ENCODE measurements at places on chromosomes 7 and 10. TPM values are rescaled to one million over a fixed set of nuclear protein-coding genes. Genes with fewer than 3 reads are reported as not detected.

- no peak for DNase-seq
Measured at GRCh38 chr10:119103241-119103902, 541 bp upstream of the DENND10 start.

DNA sequence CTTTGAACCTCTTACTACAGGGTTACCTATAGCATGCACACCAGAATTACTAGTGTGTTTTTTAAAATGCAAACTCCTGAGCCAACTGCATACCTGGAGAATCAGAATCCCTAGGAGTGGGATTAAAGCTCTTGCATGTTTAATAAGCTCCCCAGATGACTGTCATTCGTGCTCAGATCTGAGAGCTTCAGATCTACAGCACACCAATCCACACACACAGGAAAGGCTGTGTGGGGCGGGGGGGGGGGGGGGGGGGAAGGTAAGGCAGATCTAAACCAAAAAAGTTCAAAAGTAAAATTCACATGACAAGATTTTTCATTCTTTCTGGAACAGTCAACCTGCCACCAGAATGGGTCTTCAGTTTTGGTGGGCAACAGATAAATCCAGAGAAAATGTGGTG, 5.5 kb downstream of the FAM3C start:
- no peak for DNase-seq

The BLNK gene
- polyA plus RNA-seq: 16.9 TPM

- DNase-seq: no peak
Measured at GRCh38 chr10:123408660-123409059, 254.5 kb downstream of the BUB3 start.

GRCh38 chr7:124403587-124403986, 362.0 kb downstream of the GPR37 start:
- no peak for DNase-seq

The TFR2 gene
- 4.6 TPM for polyA plus RNA-seq

DNA sequence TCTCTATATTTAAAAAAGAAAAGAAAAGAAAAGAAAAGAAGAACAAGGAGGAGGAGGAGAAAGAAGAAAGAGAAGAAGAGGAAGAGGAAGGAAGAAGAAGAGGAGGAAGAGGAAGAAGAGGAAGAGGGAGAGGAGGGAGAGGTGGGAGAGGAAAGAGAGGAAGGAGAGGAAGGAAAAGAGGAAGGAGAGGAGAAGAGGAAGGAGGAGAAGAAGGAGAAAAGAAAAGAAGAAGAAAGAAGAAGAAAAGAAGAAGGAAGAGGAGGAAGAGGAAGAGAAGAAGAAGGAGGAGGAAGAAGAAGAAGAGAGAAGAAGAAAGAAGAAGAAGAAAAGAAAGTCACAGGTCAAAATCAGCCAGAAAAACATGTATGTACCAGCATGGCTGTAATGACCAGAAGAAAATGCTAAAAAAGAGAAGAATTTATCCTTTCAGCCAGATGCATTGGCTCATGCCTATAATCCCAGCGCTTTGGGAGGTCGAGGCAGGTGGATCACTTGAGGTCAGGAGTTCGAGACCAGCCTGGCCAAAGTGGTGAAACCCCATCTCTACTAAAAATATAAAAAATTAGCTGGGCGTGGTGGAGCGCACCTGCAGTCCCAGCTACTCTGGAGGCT, 5.3 kb upstream of the POR start:
- DNase-seq: no peak

DNA sequence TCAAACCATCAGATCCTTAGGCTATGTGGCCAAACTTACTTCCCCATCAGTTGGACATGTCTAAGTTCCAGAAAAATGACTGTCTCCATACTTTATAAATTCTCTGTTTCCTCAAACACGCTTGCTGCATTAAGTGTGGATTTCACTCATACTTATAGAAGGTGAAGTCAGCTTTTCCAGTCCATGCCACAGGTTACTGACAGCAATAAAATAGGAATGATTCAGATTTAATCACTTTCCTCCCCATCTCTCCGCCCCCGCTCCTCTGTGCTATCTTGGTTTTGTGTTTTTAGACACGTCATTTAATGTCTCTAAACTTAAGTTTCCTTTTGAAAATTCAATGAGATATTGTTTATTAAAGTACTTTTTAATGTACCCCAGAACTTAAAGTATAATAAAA, 1098.0 kb upstream of the C7orf33 start:
- DNase-seq: no peak

DNA sequence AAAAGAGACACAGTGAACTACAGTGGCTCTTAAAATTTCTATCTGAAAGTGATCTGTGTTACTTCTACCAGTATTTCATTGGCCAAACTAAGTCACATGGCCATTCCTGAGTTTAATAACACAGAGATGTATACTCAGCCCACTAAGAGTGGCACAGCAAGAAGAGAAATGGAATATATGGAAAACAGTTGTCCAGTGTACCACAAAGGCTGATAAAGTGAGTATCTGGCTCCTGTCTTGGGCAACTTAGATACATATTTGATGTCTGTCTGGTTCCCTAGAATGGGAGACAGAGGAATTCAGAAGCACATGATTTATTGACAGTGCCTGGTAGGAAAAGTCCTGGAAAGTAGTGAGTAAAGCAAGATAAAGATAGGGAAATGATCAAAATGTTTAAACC, 10.1 kb upstream of the PON1 start:
- DNase-seq: no peak

- DNase-seq: no peak
Measured at GRCh38 chr7:8988267-8988666, 554.9 kb downstream of the NXPH1 start.

- no peak for DNase-seq
Measured at GRCh38 chr10:69629897-69630650, at the start of gene FAM241B. Gene FAM241B (plus strand): TSS chr10:69630247. CDS start chr10:69631744, 1,497 bp downstream.

DNA sequence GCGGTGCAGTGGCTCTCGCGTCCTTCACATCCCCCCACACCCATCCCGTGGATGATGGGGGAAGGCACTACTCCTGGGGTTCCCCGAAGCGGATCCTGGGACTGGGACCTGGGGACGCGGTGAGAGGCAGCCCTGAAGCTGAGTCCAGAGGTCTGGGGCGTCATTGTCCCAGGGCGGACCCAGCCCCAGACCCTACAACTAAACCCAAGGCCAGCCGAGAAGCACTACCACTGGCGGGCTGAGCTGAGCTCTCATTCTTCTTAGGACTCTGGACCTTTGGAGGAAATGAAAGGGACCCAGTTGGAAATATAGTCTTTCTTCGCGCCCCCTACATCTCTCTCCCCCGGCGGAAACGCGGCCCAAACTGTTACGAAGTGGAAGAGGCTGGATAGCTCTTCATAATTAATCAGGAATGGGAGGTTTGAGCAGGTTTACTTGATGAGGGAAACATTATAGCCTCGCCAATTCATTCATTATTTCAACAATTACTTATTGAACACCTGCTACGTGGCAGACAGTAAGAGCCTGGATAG, 389 bp upstream of the FBXL15 start:
- no peak for DNase-seq

DNA sequence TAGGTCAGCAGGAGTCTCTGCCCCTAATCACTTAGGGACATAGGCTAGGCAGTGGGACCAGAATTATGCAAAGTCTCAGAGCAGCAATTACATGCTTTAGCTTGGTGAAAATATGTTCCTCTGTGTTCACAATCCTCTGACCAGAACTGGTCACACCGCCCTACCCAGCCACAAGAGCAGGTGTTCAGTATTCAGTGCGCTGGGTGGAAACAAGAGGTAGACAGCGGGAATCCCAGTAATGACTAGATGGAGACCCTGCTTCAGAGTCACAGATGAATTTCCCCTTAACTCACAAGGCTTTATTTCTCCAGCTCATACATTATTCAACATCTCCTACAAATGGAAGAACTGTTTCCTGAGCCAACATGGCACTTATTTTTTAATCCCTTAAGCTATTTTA, 763.7 kb upstream of the POM121L12 start:
- DNase-seq: no peak

The AKR1C3 gene
- polyA plus RNA-seq: 2.3 TPM

The RELN gene
- polyA plus RNA-seq: 24.7 TPM

- no peak for DNase-seq
Measured at GRCh38 chr7:95011995-95012394, 104.6 kb downstream of the PPP1R9A start.

DNA sequence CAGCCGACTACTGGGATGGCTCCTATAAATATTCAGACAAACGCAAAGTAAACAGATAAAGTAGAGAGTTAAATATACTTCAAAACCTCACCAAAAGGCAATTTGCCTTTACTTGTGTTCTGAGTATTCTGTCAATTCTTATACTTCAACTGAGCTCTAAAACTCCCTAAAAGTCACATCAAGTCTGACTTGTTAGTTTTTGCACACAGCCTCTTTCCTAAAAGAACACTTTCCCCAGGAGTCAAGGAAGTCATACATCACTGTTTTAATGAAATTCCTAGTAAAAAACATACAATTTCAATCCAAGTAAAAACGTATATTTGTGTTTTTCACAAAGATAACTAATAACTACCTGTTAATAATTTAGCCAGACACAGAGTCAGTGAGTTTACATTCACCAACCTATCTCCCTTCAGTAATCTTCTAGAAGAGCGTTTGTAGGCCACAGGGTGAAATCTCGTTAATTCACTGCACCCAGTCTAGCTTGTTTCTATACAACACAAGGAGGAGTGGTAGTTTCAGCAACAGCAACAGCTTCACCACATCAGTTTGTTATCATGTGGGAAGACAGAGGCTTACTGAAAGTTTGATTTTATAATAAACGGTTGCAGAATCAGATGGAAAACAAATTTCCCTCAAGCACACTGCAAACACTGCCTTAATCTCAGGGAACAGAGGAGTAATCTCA, 2.7 kb downstream of the COBL start:
- no peak for DNase-seq

DNA sequence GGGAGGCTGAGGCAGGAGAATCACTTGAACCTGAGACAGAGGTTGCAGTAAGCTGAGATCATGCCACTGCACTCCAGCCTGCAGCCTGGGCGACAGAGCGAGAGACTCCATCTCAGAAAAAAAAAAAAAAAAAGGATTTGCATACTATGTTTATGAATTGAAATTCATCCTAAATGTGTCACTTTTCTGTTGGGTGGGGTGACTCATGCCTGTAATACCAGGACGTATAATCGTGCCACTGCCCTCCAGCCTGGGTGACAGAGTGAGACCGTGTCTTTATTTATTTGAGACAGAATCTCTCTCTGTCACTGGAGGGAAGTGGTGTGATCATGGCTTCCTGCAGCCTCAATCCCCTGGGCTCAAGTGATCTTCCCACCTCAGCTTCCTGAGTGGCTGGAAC, 5.8 kb downstream of the ZNF212 start:
- no peak for DNase-seq

The ZNF853 gene
- 15.3 TPM for polyA plus RNA-seq

- DNase-seq: no peak
Measured at GRCh38 chr7:75937958-75938786, 23.2 kb downstream of the POR start.

DNA sequence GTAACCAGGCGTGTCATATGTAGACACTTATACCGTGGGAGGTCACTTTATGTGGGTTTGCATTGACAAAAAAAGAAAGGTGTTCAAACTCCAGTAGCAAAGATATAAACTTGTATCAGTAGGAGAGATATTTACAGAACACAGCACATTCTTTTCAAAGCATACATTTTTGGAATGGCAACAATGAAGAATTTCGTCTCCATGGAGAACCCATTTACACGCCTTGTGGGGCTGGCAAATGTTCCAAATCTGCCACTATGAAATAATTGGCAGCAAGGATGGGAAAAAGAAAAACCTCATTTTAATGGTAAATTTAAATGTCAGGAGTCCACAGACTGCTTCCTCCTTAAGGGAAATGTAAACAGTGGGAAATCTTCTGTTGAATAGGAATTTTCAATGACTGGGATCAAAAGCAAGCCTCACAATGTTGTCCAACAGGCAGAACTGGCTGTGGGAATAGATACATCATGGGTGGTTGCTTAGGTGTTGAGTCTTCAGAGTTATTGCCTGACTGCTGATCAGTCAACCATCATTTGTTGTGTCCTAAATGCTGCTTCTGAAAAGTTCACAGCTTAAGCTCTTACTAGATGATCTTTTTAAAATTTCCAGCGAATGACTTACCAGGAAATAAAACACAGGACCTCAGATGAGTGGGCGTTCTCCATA, 256.6 kb upstream of the SEMA3C start:
- DNase-seq: peak; percentile 18

DNA sequence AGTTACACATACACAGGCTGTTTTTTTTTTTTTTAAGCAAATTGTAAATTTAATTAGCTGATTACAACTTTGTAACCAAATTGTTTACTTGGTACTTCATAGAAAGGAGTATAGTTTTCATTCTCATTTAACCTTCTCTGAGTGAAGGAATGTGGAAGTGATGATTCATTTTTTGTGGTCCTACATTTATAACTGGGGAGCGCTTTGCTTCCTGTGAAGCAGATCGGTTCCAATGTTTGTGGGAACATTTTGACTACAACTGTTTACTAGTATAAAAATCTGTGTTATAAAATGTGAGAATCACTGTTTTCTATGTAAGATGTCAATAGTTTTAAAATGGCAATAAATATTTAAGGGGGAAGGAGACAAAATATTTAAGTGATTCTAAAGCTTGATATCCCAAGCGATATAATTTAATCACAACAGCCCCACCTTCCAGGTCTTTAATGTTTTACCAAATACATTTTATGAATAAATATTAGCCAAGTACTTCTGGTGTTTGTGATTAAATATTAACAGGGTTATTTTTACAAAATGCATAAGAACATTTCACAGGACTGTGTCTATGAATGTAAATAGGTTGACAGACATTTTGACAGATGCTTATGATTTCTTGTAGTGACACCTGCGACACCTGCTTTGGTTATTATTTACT, 57.1 kb downstream of the NXPH1 start:
- no peak for DNase-seq

The TMEM139 gene
- 8.4 TPM for polyA plus RNA-seq

GRCh38 chr10:33273295-33274002, 61.0 kb downstream of the NRP1 start:
- peak; percentile 73 for DNase-seq

The LRRD1 gene
- 0.39 TPM for polyA plus RNA-seq

- DNase-seq: no peak
Measured at GRCh38 chr7:128121711-128122530, 90.7 kb upstream of the LRRC4 start.

GRCh38 chr10:106592396-106592795, 572.1 kb downstream of the SORCS1 start:
- no peak for DNase-seq

DNA sequence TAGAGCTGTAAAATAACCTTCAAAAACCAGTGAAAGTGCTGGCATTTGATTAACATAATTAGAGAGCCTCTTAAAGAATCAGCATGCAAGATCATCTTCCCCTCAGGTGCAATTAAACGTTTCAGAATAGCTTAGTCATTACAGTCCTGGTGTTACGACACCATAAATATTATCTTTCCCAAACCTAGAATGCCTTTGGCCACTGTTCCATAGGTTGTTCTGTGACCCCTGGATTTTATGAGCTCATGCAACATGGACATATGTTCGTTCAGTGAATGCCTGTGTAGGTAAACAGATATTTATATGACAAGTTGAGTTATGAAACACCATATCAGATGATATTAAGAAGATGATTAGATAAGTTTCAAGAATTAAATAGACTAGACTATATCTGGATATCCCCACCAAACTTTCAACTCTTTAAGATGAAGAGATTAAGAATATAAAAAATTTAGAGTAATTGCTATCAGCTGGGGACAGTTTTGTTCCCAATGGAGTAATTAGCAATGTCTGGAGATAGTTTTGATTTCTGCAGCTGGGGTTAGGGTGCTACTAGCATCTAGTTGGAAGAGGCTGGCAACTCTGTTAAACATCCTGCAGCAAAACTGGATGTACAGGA, 263.5 kb upstream of the DKK1 start:
- no peak for DNase-seq

The ASB10 gene
- polyA plus RNA-seq: not detected

- peak; percentile 39 for DNase-seq
Measured at GRCh38 chr7:154383045-154383444, 330.8 kb downstream of the DPP6 start.

Measured in right lung (tissue), 10 donors.